Renal cortex interstitium (tissue), 15 donors: ENCODE measurements at places on chromosomes 4 and X. TPM values are rescaled to one million over a fixed set of nuclear protein-coding genes. Genes with fewer than 3 reads are reported as not detected.
A peak's percentile ranks its signal among the peaks of the same experiment; 100 is the strongest.

GRIA2 gene
- 1.1 TPM for polyA plus RNA-seq

XPNPEP2 gene
- 87.4 TPM for polyA plus RNA-seq

ARHGAP10 gene
- polyA plus RNA-seq: 20.7 TPM

HERC5 gene
- polyA plus RNA-seq: 6.0 TPM

NELFA gene
- polyA plus RNA-seq: 38.4 TPM

GRIPAP1 gene
- 51.4 TPM for polyA plus RNA-seq

VSIG4 gene
- polyA plus RNA-seq: 6.7 TPM

TMEM47 gene
- polyA plus RNA-seq: 28.0 TPM

CFP gene
- polyA plus RNA-seq: 1.8 TPM

SPANXA1 gene
- not detected for polyA plus RNA-seq

DNA sequence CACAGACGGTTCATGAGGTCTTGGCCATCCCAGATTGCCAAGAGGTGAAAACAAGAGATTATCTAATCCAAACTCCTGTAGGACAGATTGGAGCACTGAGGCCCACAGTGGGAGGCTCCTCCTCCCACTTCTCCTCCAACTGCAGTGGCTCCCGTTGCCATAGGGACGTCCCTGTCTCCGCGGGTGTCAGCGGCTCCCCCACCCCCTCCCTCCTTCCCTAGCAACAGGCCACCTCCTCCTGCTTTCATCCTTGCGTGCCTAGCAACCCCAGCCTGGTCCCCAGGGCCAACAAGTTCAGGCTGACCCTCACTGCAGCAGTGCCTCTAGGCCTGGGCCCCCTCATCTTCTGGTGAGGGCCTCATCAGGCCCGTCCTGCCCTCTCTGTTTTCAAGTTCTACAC, 6.8 kb upstream of the IQSEC2 start:
- DNase-seq: no peak

DNA sequence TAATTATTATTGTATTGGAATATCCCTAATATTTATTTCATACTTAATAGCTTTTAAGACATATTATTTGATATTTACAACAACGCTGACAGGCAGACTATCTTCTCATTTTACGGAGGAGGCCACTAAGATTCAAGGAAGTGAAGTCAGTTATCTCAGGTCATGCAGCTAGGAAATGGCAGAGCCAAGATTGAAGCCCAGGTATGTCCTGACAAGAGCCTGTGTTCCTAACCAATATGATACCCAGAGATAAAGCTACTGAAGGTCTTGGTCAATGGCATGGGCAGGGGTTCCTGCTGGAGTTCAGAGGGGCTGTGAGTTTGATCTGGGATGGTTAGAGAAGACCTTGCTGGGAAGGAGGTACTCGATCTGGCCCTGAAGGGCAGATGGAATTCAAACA, 47.1 kb downstream of the ARHGEF6 start:
- DNase-seq: no peak

DNA sequence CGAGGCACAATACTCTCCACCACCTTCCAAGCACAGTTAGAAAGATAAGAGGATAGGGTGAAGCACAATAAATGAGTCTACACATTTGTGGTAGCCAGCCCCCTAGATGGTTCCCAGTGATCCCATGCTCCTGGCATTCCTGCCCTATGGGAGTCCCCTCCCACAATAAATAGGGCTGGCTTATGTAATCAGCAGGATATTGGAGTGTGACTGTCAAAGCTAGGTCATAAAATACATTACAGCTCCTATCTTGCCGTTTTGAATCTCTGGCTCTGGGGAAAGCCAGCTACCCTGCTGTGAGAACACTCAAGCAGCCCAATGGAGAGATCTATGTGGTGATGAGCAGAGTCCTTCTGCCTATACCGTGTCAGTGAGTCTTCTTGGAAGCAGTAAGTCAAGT, 198.7 kb upstream of the NOCT start:
- DNase-seq: no peak

- DNase-seq: no peak
Observed at GRCh38 chr4:47315346-47315745, 148.2 kb downstream of the COMMD8 start.

DNA sequence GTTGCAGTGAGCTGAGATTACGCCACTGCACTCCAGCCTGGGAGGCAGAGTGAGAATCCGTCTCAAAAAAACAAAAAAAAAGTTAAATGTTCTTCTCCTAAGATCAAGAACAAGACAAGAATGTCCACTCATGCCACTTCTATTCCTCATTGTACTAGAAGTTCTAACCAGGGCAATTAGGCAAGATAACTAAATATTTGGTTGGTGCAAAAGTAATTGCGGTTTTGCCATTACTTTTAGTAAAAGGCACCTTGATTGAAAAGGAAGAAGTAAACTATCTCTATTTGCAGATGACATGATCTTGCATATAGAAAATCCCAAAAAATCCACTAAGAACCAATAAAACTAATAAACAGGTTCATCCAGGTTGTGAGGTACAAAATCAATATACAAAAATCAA, 24.0 kb upstream of the SLC7A3 start:
- no peak for DNase-seq

DNA sequence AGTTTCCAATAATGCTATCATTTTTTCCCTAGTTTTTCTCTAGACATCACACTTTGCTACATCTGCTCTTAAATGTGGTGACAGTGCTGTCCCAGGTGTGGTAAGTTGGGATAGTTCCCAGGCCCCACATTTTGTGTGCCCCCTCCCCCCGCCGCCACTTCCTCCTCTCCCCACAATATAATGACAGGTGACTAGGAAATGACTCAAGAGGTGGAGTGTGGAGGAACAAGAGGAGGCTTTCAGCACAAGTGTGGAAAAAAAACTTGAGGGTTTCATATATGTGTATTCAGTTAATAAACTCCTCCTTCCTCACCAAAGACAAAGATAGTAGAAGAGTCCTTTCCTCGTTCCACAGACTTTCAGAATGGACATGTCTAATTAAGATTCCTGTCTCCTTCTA, 18.3 kb upstream of the IL21 start:
- DNase-seq: no peak

- DNase-seq: no peak
Observed at GRCh38 chrX:3010532-3010931, 4.2 kb downstream of the ARSH start.

DNA sequence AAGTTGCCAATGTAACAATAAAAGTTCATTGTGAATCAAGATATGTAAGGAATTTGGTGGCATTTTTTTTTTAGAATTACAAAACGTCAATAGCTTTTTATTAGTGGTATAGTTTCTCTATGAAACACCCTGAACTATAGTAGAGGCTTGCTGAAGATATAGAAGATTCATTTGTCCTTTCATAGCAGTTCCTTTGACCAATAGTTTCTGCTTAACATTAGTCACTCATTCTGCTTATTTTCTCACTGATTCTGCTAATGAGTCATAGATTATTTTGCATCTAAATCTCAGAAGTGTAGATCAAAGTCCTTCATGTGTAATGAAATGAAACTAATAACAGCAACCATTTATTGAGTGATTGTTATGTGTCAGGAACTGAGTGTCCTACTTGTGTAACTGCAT, 205.0 kb upstream of the TET2 start:
- DNase-seq: no peak

DNA sequence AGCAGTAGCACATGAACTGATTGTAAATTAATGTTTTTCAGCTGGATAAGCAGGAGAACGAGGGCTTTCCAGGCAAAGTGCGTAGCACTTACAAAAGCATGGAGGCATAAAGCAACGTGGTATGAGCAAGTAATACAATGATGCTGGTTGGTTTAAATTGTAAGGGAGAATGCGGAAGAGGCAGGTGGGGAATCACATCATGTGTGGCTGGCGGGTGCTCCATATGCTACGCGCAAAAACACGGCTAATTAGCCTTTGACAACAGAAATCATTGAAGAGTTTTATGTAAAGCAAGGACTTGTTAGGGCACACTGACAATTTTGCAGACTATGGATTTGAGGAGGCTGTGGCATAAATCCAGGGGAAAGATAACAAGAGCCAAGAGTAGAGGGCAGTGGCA, 14.6 kb downstream of the SYTL4 start:
- no peak for DNase-seq

DNA sequence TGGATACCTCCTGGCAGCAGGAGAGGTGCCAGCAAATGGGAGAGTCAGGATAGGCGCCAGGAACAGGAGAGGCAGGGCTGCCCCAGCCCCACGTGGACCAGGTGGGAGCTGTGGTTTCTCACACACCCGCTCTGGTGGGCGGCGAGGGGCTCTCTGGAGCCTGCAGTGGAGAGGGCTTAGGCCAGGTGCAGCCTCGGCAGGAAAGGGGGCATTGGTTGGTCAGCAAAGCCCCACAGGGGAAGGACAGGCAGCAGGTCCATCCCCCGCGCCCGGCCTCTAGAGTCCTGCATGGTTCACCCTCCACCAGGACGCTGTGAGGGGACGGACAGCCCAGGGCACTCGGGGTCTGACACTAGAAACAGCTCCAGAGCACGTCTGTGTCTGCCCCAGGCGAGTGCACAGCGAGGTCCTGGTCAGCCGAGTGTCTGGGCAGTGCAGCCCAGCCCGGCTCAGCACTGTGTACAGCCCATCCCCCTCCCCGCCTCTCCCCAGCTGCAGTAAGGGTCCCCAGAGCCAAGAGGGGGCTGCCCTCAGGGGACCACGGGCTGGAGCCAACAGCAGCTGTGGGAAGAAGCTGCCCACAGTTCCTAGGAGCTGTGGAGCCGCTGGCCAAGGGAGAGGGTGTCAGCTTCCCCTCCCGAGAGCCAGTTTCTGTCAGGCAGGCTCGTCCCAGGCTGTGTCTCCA, 8.2 kb downstream of the ATP5ME start:
- no peak for DNase-seq

DNA sequence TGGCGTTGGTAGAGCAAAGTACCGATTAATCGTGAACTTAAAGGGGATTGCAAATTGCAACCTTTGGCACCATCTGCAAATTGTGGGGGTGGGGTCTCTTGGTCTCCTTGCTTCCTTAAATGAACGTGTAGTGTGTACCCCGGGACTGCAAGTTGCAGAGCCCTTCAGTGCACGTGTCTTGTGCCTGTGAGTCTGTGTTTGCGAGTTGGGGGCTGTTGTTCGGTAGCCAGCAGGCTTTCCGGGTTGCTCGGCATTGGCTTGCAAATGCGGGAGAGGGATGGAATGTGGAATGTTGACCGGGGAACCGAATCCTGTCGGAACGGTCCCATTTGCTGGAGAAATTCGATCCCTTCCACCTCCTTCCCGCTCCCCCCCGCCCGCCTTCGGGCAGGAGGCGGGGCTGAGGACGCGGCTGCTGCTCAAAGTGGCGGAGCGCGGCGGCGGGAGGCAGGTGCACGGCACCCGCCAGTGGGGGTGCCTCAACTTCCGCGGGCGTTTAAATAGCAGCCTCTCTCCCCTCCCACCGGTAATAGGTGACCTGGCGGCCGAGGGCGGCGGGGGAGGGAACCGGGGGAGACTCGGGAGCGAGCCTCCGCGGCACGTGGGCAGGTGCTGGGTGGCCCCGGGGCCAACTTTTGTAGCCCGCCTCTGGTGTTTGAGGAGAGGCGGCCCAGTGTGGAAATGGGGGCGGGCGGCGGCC, 1.5 kb downstream of the JADE1 start:
- DNase-seq: peak; percentile 82
